ENCODE measurements at places on chromosomes 5 and 9.

DNA sequence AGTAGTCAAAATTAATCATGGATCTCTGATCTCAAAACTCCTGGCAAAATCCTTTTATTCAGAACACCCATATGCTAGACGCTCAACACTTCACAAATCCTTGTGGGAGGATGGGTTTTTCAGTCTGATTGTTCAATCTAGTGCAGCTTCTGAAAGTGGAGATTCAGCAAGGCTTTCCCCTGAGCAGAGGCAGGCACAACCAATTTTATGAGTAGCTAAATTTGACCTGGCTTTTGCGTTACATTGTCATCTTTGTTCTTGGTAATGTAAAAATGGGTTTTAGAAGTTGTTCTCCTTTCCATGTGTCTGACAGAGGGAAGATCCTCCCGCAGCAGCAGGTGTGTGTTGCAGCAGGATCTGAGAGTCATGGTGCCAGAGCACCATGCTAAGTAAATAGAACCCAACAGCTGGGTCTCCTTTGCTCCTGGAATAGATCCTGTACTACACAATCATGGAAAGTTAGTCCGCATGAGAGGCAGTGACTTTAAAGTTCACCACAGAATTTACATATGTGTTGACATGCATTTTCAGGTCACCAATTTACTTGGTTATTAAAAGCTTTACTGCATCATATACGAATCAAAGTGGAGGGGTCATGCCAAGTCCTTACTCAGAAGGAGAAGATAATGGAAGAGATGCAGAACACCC is 70.1 kb upstream of the MEF2C start:
- no peak overlapping the region for H3K27ac ChIP-seq
- H3K4me1 ChIP-seq: peaks cover 52% of the 10 kb centered on the region
- H3K4me3 ChIP-seq: no peak overlapping the region
- DNase-seq: no peak
- no peaks in the 10 kb centered on the region for H3K36me3 ChIP-seq
- no peaks in the 10 kb centered on the region for H3K27me3 ChIP-seq

- H3K4me1 ChIP-seq: peaks cover 24% of the 10 kb centered on the region
- no peaks in the 10 kb centered on the region for H3K36me3 ChIP-seq
- DNase-seq: no peak
- H3K27me3 ChIP-seq: no peaks in the 10 kb centered on the region
- H3K4me3 ChIP-seq: no peak overlapping the region
Measured at GRCh38 chr5:166724284-166724683, 1567.2 kb upstream of the WWC1 start.

- H3K4me1 ChIP-seq: peaks cover 11% of the 10 kb centered on the region
- no peak overlapping the region for H3K4me3 ChIP-seq
- no peaks in the 10 kb centered on the region for H3K36me3 ChIP-seq
- H3K27me3 ChIP-seq: no peaks in the 10 kb centered on the region
- no peak overlapping the region for H3K27ac ChIP-seq
Measured at GRCh38 chr5:143484601-143485000, 81.1 kb upstream of the NR3C1 start.

- peaks cover 11% of the 10 kb centered on the region for H3K4me1 ChIP-seq
- no peak for DNase-seq
- H3K27me3 ChIP-seq: no peaks in the 10 kb centered on the region
Measured at GRCh38 chr5:65895891-65896290, 30.5 kb upstream of the ERBIN start.

GRCh38 chr5:5403741-5404140 is 18.7 kb upstream of the ICE1 start:
- no peak overlapping the region for H3K4me3 ChIP-seq
- DNase-seq: no peak
- H3K4me1 ChIP-seq: peaks cover 16% of the 10 kb centered on the region
- no peak overlapping the region for H3K27ac ChIP-seq
- H3K36me3 ChIP-seq: peaks cover 19% of the 10 kb centered on the region
- peaks cover 2% of the 10 kb centered on the region for H3K27me3 ChIP-seq

All from WTC11 (cell line).